GM23248 (cell line): ENCODE measurements at places on chromosomes 7 and 10. TPM values are rescaled to one million over a fixed set of nuclear protein-coding genes. Genes with fewer than 3 reads are reported as not detected.
A peak's percentile ranks its signal among the peaks of the same experiment; 100 is the strongest.

- no peak for DNase-seq
These were observed 20.7 kb downstream of the IFIT3 start for GRCh38 chr10:89348481-89348880.

BTBD16 gene
- total RNA-seq, result not detected in 2 replicates

- peak; percentile 42 for DNase-seq
These were observed 98.8 kb upstream of the ZNF722 start for GRCh38 chr7:63899691-63900393.

GRCh38 chr10:113823389-113823788, 30.5 kb downstream of the DCLRE1A start:
- DNase-seq, result no peak

- DNase-seq, result no peak
These were observed 15.5 kb downstream of the ELMO1 start for GRCh38 chr7:37433166-37433565.

WNT8B gene
- not detected in 2 replicates for total RNA-seq

DNA sequence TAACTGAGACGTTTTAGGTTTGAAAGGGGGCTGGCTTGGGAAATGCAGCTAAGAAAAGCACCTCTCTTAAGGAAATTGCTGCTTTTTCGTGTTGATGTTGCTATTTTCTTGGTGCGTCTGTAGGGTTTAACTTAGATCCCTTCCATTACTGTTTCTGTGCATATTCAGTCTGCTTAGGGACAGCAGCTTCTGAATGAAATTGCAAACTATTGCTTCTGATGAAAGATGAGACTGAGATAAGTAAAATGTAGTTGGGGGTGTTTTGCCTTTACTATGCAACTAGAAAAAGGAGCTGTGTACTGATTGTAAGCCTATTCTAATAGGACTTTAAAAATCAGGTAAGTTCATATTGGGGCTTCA, 772 bp downstream of the HDAC9 start:
- no peak for DNase-seq

DNA sequence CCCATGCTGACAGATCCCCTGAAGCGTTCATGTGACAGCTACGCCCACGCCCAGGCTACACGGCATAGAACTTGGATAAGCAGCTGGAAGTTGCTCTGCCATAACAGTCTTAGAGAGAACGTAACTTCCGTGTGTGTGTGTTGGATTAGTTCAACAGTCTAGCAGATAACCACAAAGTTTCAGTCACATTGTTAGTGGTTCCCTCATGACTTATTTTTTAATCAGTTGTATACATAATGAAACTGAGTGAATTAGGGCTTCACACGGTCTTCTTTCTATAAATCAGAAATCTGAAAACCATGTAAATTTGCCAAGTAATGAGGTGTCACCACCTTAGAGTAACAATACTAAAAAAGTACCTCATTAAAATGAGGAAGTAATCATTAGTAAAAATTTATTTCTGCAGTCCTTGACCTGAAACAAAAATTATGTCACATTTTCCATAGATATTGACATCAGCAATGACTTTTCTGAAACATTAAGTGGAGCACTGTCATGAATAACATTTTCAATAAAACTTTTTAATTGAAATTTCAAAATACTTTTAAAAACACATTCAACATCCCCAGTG, 21.7 kb upstream of the MACC1 start:
- no peak for DNase-seq

DNA sequence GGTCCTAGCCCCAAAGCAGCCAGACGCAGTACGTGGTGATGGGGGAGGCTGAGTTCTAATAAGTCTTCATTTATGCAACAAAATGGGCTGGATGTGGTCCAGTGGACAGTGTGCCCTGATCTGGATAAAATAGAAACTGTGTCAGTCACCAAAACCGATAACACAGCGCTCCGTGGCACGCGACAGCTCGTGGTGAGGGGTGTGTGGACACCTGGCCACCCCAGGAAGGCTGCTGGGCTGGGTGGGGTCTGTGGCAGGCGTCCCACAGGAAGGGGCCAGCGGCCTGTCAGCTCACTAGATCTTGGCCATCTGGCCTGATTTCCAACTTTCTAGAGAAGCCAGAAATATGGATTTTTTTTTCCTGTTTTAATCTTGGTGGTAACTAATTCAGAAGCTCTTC, 17.0 kb downstream of the FAM20C start:
- DNase-seq, result no peak

DNA sequence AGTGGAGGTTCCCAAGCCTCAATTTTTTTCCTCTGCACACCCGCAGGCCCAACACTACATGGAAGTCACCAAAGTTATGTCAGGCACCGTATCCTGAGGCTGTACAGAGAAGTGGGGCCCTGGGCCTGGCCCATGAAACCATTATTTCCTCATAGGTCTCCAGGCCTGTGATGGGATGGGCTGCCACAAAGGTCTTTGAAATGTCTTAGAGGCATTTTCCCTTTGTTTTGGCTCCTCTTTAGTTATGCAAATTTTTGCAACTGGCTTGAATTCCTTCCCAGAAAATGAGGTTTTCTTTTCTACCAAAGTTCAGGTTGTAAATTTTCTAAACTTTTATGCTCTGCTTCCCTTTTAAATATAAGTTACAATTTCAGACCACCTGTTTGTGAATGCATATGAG, 365.2 kb downstream of the HGF start:
- no peak for DNase-seq

- DNase-seq, result peak; percentile 59
These were observed 93.2 kb downstream of the INPP5A start for GRCh38 chr10:132630666-132631337.

DNA sequence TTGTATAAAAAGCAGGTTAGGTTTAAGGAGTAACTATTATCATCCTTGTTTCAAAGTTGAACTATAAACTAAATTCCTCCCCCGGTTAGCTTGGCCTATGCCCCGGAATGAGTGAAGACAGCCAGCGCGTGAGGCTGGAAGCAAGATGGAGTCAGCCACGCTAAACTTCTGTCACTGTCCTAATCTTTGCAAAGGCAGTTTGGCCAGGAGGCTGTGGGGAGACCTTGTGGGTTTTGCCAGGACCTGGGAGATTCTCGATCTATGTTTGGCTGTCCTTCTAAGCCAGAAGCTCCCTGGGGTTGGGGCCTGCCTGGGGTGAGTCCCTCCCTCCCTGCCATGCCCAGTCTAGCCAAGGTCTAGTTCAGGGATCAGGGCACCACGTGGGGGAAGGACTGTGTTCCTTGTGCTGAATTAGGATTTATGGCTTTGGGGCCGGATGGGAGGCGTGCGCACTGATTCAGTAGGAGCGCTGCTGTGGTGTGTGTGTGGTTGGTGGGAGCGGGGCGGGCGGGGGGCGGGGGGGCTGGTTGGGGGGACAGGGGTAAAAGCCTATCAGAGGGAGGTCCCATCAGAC, 871 bp upstream of the GTF2IRD1 start:
- peak; percentile 52 for DNase-seq

DNA sequence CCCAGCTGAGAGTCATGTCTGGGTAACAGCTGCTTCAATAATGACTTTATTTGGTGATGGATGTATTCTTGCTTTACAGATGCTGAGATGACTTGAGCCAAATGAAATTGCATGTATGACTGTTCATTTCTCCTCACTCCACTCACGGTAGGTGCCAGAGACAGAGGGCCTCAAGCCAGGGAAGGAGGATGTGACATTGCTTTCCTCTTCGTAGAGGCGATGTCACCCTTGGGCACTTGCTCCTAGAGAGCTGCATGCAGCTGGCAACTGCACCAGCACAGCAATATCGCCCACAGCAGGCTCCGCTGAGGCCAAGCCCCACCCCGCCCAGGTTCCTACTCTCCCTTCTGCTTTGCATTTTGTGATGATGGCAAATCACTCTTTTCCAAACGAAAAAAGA, 116.6 kb upstream of the AOAH start:
- DNase-seq, result no peak

TAS2R41 gene
- total RNA-seq, result not detected in 2 replicates

DNA sequence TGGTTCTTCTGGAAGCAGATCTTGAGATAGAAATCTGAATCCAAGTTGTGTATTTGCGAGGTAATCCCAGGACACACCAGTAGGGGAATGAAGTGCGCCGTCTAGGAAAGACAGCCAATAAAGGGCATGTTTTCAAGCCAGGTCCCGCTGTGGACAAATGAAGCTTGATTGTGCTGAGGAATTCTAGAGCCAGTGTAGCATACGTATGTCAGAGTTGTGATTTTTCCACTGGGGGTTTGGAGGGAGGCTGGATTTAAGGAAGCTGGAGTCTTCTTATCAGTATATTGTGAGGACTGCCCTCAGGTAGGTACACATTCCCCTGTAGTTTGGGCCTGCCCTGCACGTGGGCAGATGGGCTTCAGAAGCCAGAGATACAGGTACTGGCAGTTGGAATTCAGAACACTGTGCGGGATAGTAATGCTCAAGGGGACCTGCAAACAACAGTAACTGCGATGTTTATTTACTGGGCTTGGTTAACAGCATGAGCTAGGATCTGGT, 50.9 kb downstream of the GALNT11 start:
- DNase-seq, result peak; percentile 3

PIK3CG gene
- not detected in 2 replicates for total RNA-seq

- DNase-seq, result no peak
These were observed 7.0 kb upstream of the MYL7 start for GRCh38 chr7:44148166-44148565.

- no peak for DNase-seq
These were observed 293.4 kb upstream of the C7orf33 start for GRCh38 chr7:148296994-148297644.

- DNase-seq, result no peak
These were observed 218.7 kb downstream of the FANK1 start for GRCh38 chr10:126114884-126115555.

- DNase-seq, result no peak
These were observed 22.3 kb upstream of the RHBDD2 start for GRCh38 chr7:75856536-75856935.

- DNase-seq, result no peak
These were observed 1.7 kb upstream of the ZNF853 start for GRCh38 chr7:6613706-6614105.

- peak; percentile 50 for DNase-seq
These were observed 275.2 kb downstream of the AUTS2 start for GRCh38 chr7:69873512-69873911.

DNA sequence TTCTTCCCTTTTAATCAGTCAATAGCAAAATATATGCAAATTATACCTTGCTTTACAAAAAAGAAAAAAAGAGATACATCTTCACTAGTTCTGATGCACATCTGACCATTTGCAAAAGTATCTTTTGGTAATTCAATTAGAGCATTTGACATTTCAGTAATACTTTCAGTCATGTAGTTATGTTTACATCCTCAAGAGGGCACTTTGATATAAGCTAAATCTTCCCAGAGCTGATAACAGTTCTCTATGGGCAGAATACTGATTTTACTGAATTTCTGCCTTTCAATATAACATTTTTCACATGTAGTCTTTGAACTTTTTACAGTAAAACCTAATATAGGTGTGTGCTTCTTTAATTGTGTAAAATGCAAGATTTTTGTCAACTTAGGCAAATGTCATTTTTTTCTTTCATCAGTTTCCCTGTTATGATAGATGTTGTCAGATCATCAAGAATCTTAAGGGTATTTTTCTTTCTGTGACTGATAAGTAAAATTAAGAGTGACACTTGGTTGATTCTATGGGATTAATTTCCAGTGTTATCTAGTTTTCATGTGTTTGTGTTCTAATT, 703.5 kb upstream of the SEMA3D start:
- DNase-seq, result peak; percentile 69

- DNase-seq, result no peak
These were observed 173.5 kb downstream of the ELMO1 start for GRCh38 chr7:37275078-37275710.

- no peak for DNase-seq
These were observed 885 bp upstream of the NKX1-2 start for GRCh38 chr10:124450783-124451057.

GRCh38 chr7:115603416-115603815, 427.1 kb downstream of the TFEC start:
- no peak for DNase-seq

GRCh38 chr10:76085002-76085816, 653.8 kb downstream of the LRMDA start:
- DNase-seq, result no peak

OR13A1 gene
- not detected in 2 replicates for total RNA-seq

DNA sequence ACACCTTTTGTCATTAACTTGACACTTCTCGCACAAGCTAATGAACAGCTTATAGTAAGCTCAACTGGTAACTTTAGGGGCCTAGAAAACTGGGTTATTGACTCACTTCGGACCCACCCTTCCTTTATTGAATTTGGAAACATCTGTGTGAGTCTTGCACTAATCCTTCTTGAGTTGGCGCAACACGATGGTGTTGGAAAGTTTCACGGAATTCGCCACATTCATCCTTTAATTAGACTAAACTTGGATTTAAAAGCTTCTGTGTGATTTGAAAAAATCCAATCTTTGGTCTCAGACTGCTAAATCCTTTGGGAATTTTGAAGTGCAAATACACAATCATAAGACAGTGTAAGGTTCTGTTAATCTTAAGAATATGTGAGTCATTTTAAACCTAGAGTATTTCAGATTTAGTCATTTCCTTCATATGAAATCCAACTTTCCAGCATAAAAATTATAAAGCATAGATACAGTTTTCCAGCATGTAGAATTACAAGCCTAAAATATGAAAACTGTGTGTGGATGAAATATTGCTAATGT, 15.1 kb downstream of the FZD8 start:
- peak; percentile 72 for DNase-seq

GRCh38 chr7:36367561-36368077, 22.0 kb upstream of the ANLN start:
- no peak for DNase-seq

DNA sequence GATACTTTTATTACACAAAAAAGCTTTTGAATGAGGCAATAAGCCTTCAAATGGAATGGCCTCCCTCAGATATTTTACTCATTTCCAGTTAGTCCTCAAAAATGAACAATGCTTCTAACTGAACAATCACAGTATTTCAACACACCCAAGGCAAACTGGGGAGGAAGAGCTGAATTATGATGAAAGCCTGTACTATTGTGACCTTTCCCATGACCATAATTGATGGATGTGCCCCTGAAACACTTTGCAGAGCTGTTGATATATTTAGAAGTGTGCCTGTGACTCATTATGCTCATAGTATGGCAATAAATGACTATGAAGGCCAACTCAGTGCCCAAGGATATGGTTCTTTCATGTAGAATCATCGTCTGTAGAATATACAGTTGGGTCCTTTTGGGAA, 248.1 kb downstream of the AHR start:
- peak; percentile 79 for DNase-seq

GRCh38 chr7:4045450-4045849, 636.6 kb upstream of the FOXK1 start:
- DNase-seq, result no peak

GRCh38 chr10:78755877-78756455, 312.8 kb upstream of the ZMIZ1 start:
- peak; percentile 36 for DNase-seq

DNA sequence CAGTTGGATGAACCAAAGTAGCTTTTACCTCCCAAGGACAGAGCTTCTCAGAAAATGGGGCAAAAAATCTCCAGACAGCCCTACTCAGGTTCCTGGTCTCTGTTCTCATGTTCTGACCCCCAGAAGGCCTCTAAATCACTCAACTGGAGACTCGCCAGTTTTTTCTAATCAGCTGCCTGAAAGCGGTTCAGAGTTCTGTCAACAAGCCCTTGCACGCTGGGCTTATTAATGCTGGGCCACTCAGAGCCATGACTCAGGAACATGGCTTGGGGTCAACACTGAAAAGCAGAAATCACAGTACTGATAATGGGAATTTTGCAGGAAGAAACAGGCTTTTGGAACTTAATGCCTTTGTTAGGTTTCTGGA, 15.3 kb downstream of the ECHDC3 start:
- DNase-seq, result peak; percentile 88

UCMA gene
- not detected in 2 replicates for total RNA-seq
